Osteocyte (in vitro differentiated cells): ENCODE measurements at places on chromosomes 3 and 15.

- no peak for DNase-seq
Observed at GRCh38 chr3:150764566-150764965, 1.6 kb upstream of the SIAH2 start.

DNA sequence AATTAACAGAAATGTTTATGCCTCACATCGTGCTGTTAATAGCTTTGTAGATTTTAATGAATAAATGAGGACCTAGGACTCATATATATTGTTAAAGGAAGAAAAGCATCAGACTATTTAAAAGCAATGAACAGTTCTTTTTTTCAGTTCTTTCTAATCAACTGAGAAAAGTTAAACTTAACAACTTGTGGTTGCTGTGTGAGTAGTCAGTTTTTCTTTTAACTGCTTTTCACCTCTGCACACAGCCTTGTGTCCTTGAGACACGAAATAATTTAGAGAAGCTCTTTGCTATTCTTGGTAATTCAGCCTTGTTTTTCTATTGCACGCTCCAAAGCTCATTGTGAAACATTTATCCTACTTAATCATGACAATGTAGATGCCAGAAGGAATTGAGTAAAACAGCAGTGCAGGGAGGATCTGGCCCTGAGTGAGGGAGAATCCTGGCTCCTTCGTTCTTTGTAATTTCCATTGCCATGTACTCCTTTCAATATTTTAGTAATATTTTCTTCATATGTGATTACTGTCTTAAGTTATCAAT is 499.0 kb downstream of the PYDC2 start:
- DNase-seq: no peak

- DNase-seq: no peak
Observed at GRCh38 chr3:25588441-25589103, 76.1 kb downstream of the TOP2B start.

DNA sequence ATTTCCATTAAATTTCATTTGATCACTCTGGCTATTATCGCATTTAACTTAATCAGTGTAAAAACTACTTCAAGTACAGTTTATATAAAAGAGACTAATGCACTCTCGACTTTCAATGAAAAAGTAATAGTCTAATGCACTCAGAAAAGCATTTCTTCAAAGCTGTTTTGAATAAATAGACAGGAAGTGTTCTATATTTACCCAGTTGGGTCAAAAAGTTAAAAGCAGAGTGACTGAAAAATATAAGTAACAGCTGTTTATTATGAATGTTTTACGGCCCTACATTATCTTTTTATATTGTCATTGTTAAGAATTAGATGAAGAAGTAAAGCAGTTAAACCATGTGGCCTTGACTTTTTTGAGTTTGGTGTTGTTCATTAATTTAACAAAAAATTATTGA is 391.8 kb downstream of the ZPLD1 start:
- no peak for DNase-seq

GRCh38 chr15:33116198-33116597 is 78.3 kb downstream of the FMN1 start:
- no peak for DNase-seq
